Activated naive CD4-positive, alpha-beta T cell treated with anti-CD3 and anti-CD28 coated beads for 36 hours (primary cell): ENCODE measurements at places on chromosomes 13 and 19.

- no peak for DNase-seq
These were observed 321.1 kb upstream of the EDNRB start for GRCh38 chr13:78239714-78240113.

DNA sequence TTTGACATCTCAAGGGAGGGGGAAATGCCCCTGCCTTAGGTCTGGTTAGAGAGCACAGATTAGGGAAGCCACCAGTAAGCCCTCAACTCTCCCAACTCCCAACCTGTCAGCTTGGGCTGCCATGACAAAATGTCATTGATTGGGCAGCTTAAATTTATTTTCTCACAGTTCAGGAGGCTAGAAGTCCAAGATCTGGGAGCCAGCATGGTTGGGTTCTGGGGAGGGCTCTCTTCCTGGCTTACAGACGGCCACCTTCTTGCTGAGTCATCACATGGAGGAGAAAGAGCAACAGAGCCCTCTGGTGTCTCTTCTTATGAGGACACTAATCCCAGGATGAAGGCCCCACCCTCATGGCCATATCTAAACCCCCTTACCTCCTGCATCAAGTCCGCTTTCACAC lies 24.2 kb downstream of the C19orf12 start:
- peak; percentile 77 for DNase-seq

DNA sequence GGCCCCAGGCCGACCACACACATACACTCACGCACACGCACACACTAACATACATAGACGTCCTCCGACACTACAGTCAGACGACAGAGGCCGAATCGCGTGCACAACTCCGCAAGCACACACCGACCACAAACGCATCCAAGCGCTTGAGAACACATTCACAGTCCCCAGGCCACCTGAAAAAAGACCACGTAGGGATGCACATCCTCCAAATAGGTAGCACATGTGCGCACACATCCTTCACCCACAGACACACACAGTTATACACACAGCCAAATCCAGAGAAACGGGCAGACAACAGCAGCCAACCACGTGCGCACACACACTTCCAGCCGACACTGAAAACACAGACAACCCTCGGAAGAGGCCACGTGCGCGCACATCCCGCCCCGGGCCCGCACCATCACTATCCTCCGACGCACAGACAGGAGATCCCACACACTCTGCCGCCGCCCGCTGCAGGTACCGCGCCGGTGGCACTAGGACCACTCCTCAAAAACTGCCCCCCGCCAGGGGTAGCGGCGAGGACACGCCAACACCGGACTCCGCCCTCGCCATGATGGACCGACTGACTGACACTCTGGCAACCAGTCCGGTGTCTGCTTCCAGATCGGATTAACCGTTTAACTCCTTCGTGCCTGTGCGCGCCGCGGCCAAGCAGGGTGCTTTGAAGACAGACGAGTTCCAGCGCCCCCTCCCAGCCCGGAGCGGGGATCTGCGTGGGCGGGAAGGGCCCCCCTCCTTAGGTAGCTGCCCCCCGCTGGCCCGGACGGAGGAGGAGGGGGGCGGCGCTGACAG lies 493 bp upstream of the PDE4A start:
- peak; percentile 65 for DNase-seq

DNA sequence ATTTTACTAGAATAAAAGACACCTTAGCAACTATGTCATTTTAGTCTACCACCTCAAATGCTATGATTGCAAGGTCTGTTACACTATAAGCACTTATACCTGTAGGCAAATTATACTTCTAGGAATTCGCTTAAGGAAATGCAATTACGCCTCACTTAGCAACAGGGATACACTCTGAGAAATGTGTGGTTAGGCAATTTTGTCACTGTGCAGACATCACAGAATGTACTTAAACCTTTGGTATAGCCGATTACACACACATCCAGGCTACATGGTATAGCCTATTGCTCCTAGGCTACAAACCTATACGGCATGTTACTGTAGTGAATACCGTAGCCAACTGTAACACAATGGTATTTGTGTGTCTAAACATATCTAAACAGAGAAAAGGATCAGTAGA lies 30.0 kb upstream of the ZNF573 start:
- DNase-seq: no peak

- peak; percentile 68 for DNase-seq
These were observed 108.7 kb downstream of the TEX29 start for GRCh38 chr13:111429064-111429558.

- peak; percentile 15 for DNase-seq
These were observed at the start of gene TRPC4 for GRCh38 chr13:37869756-37870488. TRPC4 (minus strand) TSS chr13:37869772; CDS start chr13:37783333, 86,439 bp downstream.

DNA sequence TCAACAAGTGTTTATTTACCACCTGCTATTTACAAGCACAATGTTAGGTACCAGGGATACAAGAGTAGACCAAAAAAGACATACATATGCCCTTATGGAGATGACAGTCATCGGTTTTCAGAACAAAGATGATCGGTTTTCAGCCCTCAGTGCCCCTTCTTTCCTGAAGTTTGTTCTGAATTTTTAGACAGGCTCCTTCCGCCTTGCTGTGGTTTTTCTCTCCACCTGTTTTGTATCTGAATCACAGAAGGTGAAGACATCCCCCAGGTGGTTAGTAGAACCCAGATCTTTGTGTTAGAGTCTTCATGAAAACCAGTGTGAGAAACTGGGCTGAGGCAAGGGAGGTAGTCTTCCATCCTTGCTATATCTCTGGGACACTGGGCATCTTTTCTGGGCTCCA lies 23.5 kb downstream of the ACTL9 start:
- no peak for DNase-seq

DNA sequence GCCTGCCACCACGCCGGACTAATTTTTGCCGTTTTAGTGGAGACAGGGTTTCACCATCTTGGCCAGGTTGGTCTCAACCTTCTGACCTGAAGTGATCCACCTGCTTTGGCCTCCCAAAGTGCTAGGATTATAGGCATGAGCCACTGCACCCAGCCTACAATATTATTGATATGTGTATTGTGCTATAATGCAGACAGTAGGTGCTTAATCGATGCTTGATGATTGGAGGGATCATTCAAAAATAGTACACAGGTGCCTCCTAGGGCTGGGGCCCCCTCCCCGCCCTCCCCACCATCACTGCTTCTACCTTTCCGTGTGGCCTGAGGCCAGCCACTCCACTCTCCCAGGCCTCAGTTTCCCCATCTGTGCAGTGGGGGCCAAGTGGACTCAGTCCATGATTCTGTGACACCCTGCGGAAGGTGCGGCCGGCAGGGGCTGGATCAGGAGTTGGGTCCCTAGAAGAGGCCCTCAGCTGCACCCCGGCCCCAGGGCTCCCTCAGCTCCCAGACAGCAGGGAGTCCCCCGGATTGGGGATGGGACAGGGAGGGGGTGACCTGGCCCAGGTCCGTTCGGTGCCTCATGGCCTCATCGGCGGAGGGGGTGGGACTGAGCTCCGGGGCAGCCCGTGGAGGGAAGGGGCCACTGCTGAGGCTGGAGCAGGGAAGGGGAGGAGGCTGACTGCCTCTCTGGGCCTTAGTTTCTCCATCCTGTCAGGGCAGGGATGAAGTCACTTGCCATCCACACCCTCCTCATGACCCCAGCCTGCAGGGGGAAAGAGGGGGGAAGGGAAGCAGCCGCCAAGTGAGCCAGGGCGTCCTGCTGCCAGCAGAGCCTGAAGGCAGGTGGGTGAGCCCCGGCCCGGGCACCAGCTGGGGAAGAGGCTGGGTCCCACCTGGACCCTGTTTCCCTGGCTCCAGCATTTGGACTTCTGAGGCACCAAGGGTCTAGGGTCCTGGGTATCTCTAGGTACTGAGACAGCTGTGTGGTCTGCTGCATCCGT lies 1.2 kb downstream of the ADAMTSL5 start:
- no peak for DNase-seq

GRCh38 chr13:106464076-106464475 lies 71.4 kb downstream of the EFNB2 start:
- no peak for DNase-seq

GRCh38 chr19:29873801-29874575 lies 62.2 kb downstream of the CCNE1 start:
- peak; percentile 13 for DNase-seq
